ENCODE measurements at places on chromosomes 2 and 18.

GRCh38 chr18:9683418-9684396 is 24.4 kb upstream of the RAB31 start:
- DNase-seq = no peak

GRCh38 chr2:202038471-202039277 is 5.0 kb downstream of the FZD7 start:
- DNase-seq = no peak

GRCh38 chr2:8116661-8117060 is 565.2 kb upstream of the ID2 start:
- no peak for DNase-seq

GRCh38 chr18:13241083-13241892 is 22.7 kb downstream of the LDLRAD4 start:
- DNase-seq = peak; percentile 62

DNA sequence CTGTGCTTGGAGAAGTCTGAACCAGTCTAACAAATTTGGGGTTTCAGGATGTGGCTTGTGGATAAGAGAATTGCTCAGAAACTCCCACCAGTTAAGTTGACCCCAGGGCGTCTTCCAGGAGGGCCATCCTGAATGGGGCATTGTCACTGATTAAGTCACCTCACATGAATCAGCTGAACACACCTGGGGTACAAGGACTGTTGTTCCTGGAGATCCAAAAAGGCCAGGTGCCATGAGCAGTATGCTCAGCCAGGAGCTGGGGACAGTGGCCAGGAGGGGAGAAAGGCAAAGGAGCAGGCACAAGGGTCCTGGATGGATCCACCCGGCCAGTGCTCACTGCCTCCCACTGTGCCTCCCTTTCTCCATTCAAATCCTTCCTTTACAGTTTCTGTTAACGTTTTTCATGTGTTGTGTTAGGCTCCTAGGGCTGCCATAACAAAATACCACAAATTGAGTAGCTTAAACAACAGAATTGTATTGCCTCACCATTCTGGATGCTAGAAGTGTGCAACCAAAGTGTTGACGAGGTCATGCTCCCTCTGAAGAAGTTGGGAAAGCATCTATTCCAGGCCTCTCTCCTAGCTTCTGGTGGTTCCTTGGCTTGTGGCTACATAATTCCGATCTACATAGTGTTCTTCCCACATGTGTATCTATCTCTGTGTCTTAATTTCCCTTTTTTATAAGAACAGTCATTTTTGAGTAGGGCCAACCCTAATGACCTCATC is 33.4 kb downstream of the TRABD2A start:
- DNase-seq = no peak

- DNase-seq = no peak
These were observed 79.0 kb downstream of the CCDC150 start for GRCh38 chr2:196718419-196719109.

DNA sequence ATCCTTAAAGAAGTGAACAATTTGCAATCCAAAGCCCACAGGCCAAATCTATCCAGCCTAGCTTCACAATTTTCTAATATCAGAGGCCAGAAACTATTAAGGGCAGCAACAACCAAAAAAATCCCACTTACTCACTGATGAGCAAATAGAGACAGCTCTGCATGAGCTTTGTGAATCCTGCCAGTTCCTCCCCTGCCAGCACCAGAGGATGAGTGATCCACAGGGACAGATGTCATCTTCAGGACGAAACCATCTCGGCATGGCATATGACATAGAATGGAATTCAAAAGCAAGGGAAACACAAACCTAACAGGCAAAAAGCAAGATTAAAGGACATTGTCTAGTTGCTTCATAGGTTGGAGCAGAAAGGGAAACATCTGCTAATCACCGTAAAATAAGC is 2.2 kb upstream of the DSC2 start:
- no peak for DNase-seq

DNA sequence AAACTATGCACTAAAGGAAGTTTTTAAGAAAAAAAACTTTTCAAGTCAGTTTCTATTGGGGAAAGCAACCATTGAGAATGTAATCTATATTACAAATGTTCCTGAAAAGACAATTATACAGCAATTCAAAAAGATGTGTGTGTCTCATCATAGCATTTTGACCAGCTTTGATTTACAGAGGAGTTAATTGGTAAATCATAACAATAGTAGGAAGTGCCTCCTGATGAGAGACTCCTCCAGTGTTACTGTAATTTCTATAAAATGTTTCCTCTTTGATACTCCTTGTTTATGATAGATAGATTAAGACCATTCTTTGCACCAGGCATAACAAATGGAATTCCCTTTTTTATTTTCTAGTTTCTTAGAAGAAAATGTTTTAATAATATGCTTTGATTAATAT is 249.9 kb downstream of the CALCRL start:
- no peak for DNase-seq

DNA sequence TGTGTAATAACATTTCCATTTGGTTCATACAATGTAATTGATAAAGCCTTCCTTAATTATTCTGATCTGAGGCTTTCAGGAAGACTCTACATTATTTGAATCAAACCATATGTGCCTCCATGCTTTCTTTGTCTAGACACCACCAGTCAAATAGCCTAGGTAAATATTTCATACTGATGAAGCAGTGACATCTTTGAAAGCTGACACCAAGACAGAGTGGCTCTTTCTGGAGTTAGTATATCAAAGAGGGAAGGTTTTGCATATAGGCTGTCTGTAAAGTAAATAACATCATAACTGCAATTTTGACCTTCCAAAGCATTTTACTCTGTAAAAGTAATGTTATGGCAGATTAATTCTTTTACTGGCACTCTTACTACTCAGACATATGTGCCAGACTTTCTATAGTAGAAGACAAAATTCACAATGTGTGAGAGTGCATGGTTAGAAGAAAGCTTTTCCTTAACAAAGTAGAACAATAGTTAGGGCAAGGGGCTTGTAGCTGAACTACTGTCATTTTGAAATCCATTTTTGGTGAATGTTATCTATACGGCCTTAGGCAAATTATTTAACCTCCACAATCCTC is 177.3 kb downstream of the ERBB4 start:
- DNase-seq = no peak

GRCh38 chr2:85066874-85067351 is 66.3 kb upstream of the TCF7L1 start:
- no peak for DNase-seq

GRCh38 chr18:26416652-26417150 is 131.7 kb downstream of the KCTD1 start:
- DNase-seq = no peak

DNA sequence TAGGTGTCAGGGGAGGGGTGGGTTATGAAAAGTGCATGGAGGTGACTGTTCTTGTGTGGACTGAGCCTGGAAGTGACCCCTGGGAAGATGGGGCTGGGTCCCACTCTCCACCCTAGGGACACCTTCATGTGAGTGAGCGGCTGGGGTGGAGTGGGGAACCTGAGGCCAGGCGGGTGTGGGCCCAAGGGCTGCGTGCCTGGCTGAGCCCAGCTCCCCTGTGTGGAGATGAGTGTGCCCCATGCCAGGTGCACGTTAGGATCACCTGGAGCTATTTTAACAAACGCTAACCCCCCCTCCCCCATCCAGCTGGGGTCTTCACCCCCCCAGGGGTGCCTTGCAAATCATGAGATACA is 26.5 kb downstream of the ZAP70 start:
- DNase-seq = peak; percentile 66

DNA sequence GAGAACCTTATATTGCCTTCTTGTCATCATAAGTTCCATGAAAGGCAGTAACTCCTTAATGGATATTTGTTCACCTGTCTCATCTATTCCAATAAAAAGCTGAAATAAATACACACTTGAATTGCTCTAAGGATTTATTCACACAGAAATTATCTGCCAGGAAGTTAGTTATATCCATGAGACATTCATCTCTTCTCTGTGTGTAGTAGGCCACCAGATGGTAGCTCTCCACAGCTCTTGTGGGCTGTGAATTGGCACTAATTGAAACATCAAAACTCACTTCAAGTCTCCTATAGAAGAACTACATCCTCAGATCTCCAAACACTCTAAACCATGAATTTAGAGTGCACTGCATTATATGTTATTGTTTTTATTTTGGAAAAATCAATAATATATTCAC is 189.6 kb downstream of the DSC3 start:
- no peak for DNase-seq

DNA sequence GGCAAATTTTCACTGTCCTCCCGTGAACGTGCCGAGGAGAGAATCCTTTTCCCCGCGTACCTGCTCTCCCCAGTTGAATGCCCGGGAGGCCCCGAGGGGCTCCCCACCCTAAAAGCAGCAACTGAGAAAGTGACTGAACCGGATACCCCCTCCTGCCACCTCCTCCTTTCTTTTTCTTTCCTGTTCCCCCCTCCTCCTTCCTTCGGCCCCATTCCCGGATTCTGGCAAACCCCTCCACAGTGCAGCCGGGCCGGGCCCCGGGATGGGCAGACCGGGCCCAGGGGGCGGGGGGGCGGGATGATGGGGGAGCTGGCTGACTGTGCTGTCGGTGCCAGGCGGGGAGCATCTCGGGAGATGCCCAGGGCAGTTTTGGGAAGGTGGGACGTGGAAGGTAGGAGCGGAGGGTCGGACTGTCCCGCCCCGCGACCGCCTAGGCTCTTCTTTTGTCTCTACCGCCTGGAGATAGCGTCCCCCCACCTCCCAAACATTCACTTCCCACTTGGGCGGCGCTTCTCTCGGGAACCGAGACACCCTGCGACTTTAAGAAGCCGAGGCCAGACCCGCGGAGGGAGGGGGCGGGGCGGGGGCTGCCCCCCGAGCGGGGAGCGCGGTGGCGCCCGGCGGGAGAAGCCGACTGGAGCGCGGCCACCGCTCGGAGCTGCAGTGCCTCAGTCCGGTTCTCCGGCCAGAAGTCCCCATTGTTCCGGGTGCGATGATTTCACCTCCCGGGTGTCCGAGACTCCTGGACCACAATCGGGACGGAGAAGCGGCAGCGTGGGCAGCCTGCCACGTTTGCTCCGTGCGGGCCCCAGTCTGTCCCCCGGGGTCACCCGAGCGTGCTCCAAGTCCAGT is 8.2 kb downstream of the DLX2 start:
- peak; percentile 78 for DNase-seq

DNA sequence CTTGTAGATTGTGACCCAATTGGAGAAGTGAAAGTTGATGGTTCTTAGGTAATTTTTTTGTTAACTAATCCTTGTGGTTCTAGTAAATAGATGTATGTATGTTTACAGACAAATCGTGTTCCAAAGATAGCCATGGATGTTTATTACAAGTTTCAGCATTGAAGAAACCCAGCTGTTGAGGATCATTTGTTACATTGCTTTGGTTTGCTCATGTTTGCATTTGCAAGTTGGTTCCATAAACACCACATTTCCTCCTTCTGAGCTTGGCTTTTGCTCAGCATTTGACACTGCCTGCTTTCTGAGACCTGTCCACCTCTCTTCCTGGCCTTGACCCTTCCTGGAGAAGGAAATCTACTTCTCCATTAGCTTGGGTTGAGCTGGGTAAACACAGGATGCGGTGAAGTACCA is 1.8 kb upstream of the CCDC68 start:
- DNase-seq = no peak
